ENCODE measurements at places on chromosomes 5 and 9. TPM values are rescaled to one million over a fixed set of nuclear protein-coding genes. Genes with fewer than 3 reads are reported as not detected.

The PRRX2 gene
- 1.1 TPM for total RNA-seq

The SH3TC2 gene
- 0.34 TPM for total RNA-seq

The SLC23A1 gene
- total RNA-seq, result not detected

The CDKN2A gene
- 0.66 TPM for total RNA-seq

DNA sequence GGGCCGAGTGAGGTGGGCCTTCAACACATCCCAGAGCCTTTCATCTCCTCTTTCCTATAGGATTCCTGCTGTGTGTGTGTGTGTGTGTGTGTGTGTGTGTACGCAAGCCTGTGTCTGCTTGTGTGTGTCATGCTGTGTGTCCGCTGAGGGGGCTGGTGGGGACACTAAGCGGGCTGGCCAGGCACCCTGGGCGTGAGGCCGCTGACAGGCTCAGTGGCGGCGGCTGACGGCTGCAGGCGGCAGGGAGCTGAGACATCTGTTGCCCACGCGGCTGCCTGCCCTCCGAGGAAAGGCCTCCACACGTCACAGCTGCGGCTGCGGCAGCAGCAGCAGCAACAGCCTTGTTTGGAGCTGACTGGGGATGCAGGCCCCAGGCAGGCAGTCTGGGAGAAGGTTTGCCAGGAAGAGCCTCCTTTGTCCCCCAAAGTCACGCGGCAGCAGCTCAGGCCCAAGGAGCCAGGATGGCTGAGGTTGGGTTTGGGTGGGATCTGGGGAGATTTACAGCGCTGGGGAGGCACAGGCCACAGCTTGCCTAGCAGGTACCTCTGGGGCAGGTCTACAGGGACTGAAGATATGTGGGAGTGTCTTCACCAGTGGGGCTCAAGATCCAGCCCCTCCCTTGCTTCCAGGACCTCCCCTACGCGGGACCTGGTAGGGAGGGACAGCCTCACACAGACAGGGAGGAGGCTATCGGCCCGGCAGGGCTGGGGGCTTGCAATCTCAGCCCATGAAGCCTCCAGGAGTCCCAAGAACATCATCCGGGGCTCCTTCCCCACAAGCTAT lies 1.8 kb downstream of the PDLIM4 start:
- DNase-seq, result peak; percentile 84

DNA sequence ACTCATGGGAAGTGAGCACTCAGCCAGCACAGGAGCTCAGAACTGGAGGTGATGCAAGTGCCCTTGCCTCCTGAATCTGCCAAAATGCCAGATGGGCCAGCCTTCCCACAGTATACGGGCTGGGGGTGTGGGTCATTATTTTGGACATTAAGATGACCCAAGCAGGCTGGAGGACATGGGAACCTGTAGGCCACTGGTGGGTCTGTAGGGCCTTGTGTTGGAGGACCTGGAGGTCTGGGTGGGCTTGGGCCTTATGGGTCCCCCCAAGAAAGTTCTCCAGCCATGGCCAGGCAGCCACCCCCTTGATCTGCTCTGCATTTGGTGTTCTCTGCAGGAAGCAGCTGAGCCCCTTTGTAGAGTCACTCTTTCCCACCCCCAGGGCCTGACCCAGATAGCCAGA lies 71.0 kb upstream of the ANGPTL2 start:
- DNase-seq, result peak; percentile 39

- no peak for DNase-seq
Observed at GRCh38 chr5:177519463-177520235, 2.9 kb upstream of the DDX41 start.

DNA sequence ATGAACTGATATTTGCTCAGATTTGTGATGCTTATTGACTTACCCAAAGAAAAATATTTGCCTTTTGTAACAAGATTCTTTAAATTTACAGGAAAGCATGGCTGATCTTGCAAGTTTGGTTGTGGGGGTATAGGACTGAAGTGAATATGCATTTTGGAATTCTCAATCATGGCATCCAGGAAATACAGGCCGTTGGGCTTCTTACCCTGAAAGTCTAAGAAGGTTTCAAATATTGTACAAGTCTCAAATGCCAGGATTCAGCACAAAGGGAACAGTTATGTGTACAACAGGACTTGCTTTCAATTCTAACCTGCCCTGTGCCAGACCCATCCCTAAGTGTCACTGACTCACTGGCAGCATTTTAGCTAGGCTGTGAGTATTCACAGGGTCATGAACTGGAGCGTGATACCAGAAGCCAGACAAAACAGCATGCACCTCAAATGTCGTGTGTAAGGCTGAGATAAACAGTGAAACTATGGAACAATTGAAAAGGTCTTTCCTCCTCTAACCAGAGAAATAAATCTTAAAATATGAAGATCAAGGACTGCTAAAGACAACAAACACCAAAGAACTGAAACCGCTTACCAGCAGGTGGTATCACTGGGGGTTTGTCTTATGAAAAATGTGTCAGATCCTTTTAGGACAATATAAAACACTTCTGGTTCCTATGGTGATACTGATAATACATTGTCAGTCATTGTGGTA lies 168.6 kb upstream of the RGMB start:
- DNase-seq, result no peak

- no peak for DNase-seq
Observed at GRCh38 chr5:150460781-150461180, 11.2 kb upstream of the RPS14 start.

- DNase-seq, result no peak
Observed at GRCh38 chr5:54470128-54470527, 14.6 kb downstream of the HSPB3 start.

DNA sequence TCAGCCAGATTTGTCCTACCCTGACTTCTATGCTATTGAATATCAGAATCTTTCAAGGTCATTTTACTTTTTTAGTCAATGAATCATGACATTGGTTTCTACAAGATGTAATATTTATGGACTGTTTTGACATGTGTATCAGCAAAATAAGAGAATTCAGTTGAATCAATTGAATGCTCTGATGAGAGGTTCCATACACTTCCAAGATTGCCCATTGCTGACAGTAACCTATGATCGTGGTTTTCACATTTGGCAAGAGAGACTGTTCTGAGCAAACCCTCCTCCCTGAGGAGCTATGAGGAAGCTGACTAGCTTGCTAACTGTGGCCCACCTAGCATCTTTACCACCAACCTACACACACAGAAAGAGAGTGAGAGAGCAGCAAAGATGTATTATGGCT lies 56.7 kb upstream of the FST start:
- no peak for DNase-seq

DNA sequence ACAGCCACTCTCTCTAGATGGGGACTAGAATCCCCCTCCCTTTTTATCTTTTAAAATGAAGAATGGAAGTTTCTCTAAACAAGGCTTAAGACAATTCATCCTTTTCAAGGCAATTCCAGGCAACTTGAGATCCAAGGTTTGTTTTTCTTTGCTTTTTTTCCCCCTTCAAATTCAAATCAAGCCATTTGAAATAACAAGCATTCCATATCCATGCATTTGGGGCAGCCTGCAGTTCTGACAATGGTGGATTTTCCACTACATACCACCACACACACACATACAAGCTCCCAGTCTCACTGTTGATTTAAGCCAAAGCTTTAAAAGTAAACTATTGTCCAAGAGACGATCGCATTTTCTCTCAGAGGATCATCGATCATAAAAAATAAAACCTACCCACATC lies 424 bp downstream of the INSYN2B start:
- DNase-seq, result no peak

- no peak for DNase-seq
Observed at GRCh38 chr5:122297587-122298298, 14.3 kb upstream of the SNCAIP start.

DNA sequence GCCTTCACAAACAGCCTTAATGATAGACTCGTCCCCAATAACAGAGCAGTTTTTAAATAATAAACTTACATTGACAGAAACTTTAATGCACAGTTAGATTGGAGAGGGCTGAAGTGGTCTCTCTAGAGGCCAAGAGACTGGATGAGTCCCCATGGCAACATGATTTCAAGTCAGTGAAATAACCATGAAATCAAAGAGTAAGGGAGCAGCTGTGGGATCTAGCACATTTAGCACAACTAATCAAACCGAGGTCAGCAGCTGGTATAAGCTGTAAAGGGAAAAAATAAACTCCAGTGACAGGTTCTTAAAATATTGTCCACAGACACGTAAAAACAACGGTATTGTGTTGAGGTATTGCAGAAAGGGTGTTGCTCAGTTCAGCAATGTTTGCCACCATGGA lies 916.6 kb downstream of the DNAH5 start:
- DNase-seq, result no peak

DNA sequence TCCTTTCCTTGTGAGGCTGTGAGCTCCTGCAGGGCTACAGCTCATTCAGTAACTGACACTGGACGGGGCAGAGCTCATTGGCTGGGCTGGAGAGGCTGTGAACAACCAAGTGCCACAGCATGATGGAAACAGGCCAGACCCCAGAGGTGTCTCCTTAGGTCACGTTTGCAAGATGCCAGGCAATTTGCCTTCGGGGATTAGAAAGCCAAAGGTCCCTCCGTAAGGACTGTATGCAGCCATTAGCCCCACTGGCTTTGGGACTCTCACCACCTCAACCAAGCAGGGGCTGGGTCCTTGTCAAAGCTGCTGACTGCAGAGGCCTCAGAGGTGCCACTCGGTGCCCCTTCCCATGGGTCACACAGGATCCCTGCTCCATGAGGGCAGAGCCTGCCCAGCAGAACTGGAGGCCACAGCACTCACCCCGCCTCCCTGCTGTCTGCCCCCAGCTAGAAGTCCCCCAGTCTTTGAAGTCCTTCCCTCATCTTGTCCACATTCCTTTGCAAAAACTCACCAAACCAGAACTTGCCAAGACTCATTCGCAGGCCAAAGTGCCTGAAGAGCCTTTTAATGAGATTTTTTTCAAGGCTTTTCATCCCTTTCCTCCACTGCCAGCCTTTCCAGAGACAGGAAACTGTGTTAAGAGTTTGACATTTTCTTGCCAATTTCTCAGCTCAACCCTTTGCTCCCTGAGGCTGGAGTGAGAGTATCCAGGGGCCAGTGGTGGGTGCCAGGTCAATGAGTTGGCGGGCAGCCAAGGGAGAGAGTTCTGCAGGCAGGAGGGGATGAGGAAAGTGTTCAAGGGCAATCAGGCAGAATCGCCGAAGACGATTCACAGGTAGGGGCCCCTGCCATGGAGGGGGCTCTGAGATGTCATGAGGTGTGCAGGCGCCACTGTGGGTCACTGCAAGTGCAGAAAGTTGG lies 39.7 kb upstream of the SLC25A51 start:
- DNase-seq, result peak; percentile 37
